ENCODE measurements at places on chromosomes 1 and 21.

DNA sequence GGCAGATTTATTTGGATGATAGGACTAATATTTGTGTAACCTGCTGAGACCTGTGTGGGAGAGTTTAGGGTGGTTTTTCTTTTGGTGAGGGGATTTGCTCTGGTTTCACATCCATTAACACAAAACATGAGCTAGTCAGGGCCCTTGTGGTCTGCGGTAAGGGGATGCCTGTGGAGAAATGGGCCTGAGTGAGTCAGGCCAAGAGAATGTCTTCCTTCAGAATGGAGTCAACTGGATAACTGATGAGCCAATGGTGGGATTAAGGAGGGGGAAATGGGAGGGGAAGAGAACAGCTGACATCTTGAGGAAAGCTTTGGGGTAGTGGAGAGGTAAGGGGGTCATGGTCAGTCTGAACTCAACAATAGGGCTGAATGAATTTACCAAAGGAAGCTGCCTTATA, 13.9 kb downstream of the WNT2B start:
- DNase-seq = no peak

GRCh38 chr1:234529095-234529949, 50.3 kb upstream of the TARBP1 start:
- DNase-seq = no peak

DNA sequence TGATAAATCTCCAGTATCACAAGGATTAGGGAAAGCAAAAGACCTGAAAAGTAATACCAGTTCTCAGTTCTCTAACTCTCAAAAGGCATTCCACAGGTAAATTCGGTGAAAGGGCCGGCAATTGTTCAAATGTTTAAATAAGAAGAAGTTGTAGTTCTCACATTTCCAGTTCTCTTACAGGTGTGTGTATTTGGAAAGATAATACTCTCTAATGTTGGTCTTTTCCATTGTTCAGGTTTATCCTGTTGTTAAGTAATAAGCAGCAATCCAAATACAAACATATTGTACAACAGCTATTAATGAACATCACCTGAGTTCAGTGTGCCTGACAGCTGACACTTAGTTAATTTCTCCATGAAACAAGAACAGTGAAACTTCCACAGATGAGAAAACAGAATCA, 13.2 kb upstream of the PRKAB2 start:
- DNase-seq = no peak

DNA sequence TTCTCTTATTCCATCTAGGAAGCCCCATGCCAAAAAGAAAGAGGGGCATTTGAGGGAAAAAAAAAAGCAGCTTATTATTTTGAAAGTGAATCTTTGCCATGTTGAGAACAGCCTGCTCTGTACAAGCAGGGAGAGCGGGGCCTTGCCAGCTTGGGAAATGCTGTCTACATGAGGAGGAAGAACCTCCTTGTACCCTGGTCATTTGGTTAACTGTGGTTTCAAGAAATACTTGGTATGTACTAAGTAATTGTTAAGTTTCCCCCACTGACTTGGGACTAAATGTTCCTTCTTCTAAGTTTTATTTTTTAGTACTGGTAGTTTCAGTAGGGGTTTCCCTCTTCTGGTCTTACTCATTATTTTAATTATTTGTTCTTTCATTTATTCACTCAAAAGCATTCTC, 144.1 kb upstream of the HOOK1 start:
- DNase-seq = no peak

DNA sequence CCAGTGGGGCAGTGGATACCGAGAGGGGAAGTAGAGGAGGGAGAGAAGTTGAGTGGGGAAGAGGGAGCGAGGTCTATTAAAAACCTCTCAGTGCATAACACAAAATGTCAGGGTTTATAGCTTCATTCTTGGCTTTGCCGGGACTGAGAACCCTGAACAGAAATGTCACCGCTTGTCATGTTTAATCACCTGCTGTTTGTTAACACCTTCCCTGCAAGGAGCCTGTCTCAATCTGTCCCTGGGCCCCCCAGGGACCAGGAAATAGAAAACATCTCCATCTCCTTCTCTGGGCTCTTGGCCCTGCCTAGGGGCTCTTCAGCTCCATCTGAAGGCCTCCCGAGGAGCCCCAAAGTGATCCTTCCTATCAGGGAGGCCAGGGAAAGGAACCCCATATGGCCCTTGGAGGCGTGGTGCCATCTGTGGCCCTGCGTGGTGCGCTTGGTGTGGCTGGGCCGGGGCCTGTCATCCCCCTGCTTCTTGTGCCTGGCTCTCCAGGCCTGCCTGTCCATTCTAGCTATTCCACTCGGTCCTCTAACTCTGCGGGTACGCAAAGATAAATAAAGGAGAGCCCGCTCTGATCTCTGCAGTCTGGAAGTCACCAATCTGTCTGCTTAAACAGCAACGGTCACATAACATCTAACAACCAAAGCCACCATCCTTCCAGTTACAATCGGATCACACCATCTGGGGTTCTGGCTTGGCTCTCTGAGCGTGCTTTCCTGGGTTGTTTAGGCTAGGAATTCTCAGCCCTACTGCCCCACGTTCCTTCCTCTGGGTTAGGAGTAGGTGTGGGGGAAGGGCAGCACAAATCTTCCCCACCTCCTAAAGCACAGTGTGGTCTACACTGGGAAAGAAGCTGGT, 113.8 kb downstream of the CASZ1 start:
- DNase-seq = no peak

GRCh38 chr1:245715291-245715701, 560.5 kb downstream of the KIF26B start:
- DNase-seq = peak; percentile 35

DNA sequence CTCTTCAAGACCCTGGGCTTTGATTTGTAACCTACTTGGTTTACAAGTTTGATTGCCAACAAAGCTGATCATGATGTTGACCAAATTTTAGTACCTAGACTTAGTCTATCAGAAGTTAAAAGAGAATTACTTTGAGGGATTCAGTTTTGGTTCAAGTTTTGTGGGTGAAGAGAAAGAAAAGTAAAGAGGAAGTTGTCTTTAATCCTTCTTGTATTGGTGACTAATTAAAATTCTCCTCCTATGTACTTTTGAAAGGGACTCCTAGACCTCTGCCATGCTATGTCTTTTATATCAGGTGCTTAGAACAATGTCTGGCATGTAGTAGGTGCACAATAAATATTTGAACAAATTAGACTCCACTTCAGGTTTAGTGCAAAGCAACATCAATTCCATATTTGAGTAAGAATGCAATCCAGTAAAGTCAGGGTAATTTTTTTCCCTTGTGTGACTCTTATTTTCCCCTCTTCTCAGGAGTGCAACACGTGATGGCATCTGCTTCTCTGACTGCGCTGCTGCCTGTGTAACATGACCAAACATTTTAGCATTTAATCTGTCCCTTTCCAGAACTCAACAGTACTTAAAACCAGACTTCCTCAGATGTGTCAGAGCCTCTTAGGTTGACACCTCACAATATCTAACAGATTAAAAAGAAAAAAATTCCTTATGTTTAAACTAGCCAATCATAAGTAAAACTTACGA, 41.1 kb upstream of the KCNQ4 start:
- no peak for DNase-seq

DNA sequence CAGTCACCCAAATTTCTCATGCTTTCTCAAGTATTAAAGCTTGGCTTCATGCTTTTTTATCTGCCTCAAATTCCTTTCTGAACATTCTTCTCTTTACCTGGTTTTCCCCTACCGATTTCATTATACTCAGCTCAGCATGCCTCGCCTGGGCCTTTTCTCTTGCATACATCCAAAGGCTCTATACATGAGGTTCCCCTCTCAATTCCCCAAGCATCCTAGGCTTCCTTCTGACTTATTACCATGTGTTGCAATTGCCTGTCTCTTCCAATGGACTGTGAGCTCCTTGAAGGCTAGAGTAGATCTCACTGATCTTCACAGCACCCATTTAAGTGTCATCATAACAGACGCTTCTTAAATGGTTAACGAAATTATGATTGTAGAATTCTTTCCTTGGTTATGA, 24.1 kb upstream of the CYP4A22 start:
- DNase-seq = no peak

DNA sequence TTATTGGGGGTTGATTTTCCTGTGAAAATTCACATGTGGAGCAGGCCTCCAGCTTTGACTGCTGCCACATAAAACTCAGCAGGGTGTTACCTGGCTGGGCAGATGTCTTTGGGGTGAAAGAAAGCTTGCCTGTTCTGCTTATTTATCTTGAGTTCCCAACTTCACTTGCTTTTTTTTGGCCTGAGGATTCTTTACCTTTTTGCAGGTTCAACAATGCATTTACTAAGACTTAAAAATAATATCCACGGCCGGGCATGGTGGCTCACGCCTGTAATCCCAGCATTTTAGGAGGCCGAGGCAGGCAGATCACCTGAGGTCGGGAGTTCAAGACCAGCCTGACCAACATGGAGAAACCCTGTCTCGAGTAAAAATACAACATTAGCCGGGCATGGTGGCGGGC, 509.1 kb downstream of the KIF26B start:
- no peak for DNase-seq

GRCh38 chr1:191320062-191320461, 838.2 kb upstream of the RGS18 start:
- DNase-seq = no peak

DNA sequence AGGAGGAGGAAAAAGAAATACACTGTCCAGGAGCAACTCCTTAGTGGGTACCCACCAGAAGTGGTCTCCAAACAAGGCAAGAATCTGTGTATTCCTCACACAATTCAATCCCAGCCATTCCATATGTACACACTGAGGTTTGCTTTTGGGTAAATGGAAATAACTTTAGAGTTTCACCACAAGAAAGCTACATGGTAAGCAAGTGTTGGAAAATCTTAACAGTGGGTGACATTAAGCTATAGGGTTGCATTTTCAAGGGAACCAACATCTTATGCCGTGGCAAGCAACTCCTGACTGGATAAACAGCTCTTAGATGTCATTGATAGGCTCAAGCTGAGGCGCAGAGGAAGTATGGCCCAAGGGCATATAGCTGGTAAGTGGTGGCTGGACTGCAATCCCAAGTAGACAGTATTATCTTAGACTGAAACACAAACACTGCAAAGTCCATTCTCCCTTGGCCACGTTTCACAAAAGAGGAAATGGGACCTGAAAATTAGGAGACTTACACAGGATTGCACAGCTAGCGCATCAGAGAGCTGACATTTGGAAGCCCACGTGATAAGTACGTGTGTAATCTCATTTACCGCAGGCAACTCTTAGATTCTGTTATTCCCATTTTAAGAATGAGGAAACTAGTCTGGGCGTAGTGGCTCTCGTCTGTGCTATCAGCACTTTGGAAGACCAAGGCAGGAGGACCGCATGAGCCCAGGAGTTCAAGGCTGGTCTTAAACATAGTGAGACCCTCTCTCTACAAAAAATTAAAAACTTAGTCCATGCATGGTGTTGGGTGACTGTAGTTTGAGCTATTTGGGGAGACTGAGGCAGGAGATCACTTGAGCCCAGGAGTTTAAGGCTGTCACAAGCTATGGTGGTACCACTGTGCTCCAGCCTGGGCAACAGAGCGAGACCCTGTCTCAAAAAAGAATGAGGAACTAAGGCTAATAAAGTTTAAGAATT, 4.0 kb upstream of the BRWD1 start:
- no peak for DNase-seq

- DNase-seq = no peak
These were observed 302.8 kb upstream of the ADAMTS5 start for GRCh38 chr21:27269644-27270043.

DNA sequence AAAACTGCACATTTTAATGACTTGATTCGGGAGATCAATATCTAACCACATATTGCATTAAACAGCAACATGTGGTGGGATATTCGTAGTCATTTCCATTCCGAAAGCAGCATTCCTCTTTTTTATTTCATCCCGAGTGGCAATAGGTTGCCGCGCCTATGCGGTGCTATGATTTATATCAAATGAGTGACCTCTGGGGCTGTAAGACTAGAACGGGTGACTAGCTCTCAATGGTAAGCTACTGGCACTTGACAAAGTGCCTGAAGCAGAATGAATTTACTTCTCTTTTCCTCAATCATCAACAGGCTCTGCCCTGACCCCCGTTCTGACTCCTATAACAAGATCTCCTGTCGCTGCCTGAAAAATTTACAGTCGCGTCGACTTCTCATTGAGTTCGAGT, 162.3 kb downstream of the ZNF281 start:
- no peak for DNase-seq

- no peak for DNase-seq
These were observed 922 bp downstream of the PEX11B start for GRCh38 chr1:145917595-145917994.

GRCh38 chr1:7374563-7375160, 396.4 kb upstream of the VAMP3 start:
- DNase-seq = no peak

DNA sequence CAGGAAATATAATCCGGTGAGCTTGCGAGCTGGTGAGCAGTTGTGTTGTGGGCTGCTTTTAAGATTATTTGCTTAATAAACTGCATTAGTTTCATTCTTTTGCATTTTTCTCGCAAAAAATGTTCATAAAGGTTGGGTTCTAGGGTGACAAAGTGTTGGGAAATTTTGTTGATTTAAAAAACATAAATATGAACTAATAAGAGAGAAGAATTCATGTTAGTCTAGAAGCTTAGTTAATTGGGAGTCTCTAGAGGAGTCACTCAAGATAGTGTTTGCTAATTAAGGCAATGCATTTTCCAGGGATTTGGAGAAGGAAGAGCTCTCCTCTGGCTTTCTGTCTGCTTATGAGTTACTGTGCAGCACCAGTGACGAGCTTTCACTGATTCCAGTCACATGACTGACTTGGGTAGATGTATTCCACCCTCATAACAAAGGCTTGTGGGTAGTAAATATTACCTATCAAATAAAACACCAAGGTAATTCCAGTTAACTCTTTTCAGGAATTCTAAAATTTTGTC, 417.0 kb downstream of the PTBP2 start:
- no peak for DNase-seq

DNA sequence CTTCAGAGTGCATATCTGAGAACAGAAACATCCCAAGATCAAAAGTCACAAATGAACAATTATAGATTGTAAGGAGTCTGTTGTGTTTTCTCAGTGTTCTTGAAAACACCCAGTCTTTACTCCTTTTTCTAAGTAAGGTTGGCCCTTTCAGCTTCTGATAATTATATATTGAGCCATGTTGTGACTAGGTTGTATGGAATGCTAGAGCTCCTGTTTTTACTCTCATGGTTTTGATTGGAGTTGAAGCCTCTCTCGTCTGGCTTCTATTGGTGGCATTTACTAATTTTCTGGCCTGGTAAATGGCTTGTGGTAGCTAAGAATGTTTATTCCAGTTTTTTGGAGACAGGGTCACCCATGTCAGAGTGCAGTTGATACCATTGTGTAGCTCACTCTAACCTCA, 84.7 kb downstream of the NDUFS5 start:
- no peak for DNase-seq

DNA sequence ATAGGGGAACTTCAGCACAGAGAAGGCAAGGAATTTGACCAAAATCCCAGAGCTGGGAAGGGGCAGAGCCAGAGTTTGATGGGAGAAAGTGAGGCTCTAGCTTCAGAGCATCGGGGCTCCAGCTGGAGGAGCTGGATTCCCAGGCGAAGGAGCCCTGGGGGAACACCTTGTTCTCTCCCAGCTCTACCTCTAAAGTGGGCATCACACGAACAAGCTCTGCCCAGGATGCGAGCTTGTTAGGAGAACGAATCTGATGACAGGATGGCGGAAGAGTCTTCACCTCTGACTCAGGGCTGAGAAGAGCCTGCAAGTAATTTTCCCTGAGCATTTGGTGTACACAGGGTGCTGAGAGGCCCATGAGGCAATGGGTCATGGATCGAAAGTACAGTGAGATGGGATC, 22.0 kb downstream of the TNNT2 start:
- DNase-seq = no peak

GRCh38 chr1:206748348-206749030, 22.1 kb upstream of the IL19 start:
- no peak for DNase-seq

Measured in NCI-H1436 (cell line).